Sciatic nerve (tissue), 2 donors: ENCODE measurements at places on chromosomes 12 and 14.

DNA sequence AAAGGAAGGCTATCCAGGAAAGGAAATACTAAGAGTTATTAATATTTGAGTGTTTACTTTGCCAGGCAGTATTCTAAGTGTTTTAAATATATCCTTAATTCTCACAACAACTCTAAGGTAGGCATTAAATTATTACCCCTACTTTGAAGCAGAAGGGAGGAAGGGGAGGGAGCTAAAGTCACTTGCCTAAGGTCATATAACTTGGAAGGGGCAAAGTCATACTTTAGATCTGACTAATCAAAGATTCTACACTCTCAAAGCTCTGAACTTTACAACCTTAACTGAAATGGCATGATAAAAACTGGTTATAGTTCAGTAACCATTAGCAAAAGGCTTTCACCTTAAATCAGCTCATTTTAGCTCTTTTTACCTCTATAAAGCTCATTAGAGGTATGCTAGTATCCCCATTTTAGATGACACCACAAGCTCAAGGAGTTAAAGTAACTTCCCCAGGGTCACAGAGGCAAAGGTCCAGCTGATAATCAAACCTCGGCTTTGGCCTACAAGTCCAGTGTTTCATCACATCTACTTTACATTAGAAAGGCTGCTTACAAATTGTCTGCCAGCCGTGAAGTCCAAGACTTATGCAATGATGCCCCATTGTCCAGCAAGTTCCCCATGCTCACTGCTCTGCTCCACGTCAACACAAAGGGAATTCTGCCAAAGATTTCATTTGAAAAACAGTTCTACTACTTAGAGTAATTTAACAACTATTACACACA, 223.9 kb downstream of the MED13L start:
- DNase-seq, result no peak

GRCh38 chr12:41942354-41942753, 202.3 kb downstream of the GXYLT1 start:
- DNase-seq, result no peak

DNA sequence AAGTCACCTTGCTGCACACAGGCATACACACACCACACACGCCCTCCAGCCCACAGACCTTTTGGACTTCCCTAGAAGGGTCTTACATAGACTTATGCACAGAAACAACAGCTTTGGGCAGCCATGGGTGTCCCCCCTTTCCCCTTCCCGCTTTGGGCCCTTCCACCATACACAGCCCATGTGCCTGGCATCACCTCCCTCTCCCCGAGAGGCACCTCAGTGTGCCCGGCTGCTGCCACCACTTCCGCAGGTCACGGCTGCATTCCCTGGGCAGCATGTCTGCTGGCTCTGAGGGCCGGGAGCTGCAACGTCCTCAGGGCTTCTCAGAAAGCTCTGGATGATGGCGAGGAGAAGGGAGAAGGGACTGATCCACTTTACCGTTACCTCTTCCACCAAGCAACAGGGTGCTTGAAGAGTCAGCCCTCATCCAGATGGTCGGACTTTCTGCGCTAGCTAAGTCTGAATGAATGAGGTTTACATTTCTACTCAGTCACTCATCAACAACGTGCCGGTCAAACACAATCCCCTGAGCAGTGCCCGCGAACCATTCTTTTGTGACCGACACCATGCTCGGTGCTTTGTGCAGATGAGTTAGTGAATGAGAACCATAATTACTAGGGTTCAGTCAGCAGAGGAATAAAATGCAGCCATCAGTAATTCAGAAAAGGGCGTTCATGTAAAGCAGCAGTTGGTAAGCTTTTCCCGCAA, 72.2 kb upstream of the BCL11B start:
- DNase-seq, result no peak

DNA sequence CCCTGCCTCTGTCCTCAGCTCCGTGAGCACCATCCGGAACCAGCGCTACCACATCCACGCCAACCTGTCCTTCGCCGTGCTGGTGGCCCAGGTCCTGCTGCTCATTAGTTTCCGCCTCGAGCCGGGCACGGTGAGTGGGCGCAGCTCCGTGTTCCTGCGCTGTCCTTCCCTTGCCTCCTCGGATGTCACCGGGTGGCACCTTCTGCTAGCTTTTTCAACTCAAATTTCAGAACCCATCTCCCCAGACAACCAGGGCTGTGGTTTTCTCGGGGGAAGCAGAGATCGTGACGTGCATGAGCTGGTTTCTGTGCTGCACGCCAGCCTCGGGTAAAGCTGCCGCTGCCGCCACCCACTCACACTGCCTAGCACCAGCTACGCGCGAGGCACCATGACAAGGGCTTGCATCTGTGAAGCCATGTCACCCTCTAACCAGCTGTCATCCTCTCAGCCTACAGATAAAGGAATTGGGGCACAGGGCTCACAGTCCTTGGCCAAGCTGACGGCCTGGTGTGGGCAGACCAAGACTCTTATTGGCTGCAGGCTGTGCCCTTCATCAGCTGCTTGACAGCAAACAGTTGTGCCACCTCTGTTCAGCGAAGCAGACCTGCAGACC, 152.1 kb downstream of the ADGRD1 start:
- peak; percentile 64 for DNase-seq

DNA sequence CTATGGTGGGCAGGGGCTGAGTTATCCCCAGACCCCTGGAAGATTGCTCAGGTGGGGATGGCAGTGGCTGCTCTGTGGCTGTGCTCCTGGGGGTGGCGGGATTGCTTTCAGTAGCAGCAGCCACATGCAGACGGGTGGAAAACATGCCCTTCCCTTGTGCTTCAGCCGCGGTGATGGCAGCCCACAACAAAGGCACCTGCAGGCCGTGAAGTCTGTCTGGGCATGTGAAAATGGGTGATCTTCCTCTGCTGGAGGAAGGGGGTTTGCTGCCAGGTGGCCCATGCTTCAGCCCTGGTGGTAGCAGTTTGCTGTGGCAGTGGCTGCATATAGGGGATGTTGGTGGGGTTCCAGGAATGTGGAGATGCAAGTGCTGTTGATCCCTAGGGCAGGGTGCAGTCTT, 326.2 kb upstream of the RGS6 start:
- no peak for DNase-seq

DNA sequence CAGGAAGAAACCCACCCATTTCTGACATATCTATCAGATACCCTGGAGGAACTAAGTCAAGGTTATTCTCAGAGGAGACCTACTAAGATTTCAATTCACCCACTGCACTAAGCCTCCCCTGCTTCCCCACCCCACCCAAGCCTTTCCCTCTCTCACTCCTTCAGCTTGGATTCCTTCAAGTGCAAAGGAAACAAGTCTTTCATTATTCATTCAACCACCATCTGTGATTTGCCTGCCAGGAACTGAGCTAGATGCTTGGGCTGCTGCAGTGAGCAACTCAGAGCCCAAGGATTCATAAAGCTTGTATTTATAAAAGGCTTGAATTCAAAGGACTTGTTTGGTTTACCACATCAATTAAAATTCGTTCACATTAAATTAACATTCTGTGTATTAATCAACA, 161.3 kb downstream of the GXYLT1 start:
- no peak for DNase-seq

DNA sequence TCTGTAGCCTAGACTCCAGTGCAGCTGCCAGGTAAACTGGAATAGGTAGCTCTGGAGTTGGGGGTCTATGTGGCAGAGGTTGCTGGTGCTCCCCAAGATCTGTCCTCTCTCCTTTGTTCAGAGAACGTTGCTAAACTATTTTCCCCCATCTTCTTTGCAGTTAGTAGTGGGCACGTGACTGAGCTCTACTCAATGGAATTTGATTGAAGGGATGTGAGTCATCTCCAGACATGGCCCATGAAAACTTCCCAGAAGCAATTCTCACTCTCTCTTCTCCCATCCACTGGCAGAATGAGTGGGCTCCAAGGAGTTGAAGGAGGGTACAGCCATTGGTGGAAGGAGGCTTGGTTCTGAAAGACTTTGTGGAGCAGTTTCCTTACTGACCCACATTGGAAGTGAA, 44.0 kb downstream of the PAH start:
- no peak for DNase-seq

GRCh38 chr12:53101931-53102781, 1.1 kb upstream of the SOAT2 start:
- peak; percentile 57 for DNase-seq

- DNase-seq, result no peak
Observed at GRCh38 chr14:98682033-98682432, 590.0 kb downstream of the BCL11B start.

- no peak for DNase-seq
Observed at GRCh38 chr14:92154283-92154942, 32.6 kb downstream of the CPSF2 start.
